ENCODE measurements at places on chromosomes 11 and 22.

- peak; percentile 5 for DNase-seq
These were observed 6.6 kb upstream of the MS4A12 start for GRCh38 chr11:60485987-60486386.

GRCh38 chr22:27912101-27912500 is 7.0 kb downstream of the PITPNB start:
- no peak for DNase-seq

GRCh38 chr11:102485095-102485722 is 32.6 kb upstream of the TMEM123 start:
- peak; percentile 44 for DNase-seq

- DNase-seq = no peak
These were observed 759.4 kb downstream of the OPCML start for GRCh38 chr11:132772703-132773545.

DNA sequence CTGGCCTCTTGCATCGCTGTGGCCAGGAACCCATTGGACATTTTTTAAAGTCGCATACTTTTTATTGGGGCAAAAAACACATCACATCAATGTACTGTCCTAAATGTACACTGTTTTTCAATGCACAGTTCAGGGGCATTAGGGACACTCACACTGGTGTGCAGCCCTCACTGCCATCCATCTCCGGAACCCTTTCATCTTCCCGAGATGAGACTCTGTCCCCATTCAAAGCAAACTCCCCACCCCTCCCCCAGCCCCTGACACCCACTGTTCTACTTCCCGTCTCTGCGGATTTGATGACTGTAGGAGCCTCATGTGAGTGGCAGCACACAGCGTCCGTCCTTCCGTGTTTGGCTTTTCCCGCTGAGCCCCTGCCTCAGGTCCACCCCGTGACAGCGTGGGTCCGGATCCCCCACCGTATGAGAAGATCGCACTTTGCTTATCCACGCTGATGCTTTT is 41.8 kb upstream of the TH start:
- DNase-seq = no peak

Data from MCF 10A (cell line).